SK-N-SH (cell line): ENCODE measurements at places on chromosomes 5 and 9. TPM values are rescaled to one million over a fixed set of nuclear protein-coding genes. Genes with fewer than 3 reads are reported as not detected.

DNA sequence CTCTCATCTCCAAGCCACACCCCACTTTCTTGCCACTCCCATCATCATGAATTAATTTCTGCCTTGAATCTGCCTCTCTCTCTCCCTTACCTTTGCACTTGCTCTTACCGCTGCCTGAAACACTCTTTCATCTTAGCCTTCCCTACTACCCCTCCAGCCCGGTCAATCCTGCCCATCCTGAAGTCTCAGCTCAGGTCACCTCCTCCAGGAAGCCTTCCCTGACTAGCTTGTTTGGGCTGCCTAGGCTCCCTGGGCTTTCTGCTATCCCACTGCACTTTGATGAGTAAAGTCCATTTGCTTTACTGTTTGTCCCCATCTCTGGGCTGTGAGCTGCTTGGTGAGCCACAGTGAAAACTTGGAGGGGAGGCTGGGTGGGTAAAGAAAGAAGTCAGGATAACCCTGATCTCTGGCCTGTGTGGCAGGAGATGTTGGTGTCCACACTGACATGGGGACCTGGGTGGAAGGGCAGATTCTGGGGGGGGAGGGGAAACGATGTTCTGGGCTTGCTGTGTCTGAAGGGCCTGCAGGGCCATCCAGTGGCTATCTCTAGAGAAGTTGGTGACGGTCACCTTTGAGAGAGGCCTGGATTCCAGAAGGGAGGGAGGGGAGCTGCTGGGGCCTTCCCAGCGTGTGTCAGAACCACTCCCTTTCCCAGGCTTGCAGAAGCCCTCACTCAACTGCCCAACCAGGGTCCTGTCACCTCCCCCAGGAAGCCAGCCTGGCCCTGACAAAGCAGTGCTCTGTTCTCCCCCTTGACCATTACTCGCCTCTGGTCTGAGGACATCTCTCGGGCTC is 75.0 kb upstream of the DAB2IP start:
- no peak for DNase-seq

GRCh38 chr9:127292415-127292814 is 27.8 kb downstream of the GARNL3 start:
- no peak for DNase-seq

GRCh38 chr9:131274674-131275331 is 1.5 kb downstream of the FAM78A start:
- DNase-seq = no peak

DNA sequence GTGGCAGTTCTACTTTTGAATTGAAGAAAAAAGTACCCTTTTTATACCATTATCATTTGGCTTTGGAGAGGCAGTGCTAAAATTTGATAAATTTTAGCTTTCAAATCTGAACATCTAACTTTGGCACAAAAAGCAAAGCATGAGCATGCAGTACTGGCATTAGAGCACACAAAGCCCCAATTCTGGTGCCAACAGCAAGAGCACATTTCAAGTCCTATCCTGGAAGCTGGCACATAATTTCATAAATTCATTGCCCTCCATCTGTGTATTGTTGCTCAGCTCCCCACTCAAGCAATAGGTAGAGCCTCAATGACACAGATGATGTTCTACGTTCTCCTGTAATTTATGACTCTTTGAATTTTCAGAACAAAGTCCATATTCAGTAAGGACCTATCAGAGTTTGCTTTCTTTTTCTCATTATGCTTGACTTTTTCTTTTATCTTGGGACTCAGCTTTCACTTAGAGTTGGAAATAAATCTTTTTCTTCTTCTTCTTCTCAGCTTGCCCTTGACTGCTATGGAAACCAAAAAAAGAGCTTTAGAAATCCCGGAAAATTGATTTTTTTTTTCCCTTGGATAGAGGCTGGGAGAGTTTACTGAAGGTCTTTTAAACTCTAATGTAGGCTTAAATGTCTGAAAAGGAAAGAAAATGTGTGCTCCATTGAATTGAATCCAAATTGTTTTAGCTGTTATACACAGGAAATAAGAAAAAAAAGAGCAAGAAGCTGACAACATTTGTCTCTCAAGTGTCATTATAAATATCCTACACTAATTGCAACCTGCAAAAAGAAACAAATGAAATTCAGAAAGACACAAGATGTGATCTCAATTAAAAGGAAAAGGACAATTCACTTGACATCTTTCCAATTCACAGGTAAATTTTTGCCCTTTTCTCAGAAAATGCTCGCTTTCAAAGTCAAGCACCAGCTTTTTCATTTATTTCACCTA is 380.8 kb upstream of the CDH18 start:
- DNase-seq = no peak

GRCh38 chr9:125888211-125888610 is 141.0 kb downstream of the PBX3 start:
- DNase-seq = no peak

- peak; percentile 12 for DNase-seq
Observed at GRCh38 chr5:1438871-1439270, 6.4 kb downstream of the SLC6A3 start.

- DNase-seq = no peak
Observed at GRCh38 chr9:128369024-128369706, 2.0 kb upstream of the URM1 start.

DNA sequence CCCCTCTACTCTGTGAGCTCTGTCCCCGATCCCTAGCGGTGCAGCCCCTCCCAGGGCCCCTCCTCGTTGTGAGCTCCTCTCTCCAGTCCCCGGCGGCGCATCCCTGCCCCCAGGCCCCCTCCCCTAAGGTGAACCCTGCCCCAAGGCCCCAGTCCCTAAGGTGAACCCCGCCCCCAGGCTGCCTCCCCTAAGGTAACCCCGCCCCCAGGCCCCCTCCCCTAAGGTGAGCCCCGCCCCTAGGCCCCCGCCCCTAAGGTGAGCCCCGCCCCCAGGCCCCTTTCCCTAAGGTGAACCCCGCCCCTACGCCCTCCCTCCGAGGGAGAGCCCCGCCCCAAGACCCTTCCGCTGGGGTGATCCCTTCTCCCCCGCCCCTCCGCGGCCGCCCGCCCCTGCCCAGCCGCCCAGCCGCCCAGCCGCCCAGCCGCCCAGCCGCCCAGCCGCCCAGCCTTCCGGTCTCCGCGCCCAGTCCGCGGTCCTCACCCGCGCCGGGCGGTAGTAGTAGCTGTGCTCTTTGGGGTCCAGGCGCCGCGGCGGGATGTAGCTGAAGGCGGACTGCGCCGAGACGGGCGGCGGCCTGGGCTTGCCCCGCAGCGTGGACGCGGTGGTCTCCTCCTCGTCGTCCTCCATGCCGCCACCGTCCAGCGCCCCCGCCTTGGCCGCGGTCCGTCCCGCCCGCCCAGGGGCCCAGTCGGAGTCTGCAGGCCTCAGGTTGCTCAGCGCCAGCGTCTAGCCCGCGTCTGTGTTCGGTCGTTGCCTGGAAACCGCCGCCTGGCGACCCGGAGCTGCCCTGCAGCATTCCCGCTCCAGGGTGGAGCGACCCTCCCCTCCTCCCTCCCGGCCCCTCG is at the start of gene CFAP90:
TSS of gene CFAP90 (minus strand) at position 739 of the 845 bp plus-strand sequence. CDS start at position 627, 112 bp downstream.
- DNase-seq = peak; percentile 94

GRCh38 chr5:118529361-118530144 is 458.8 kb downstream of the DTWD2 start:
- DNase-seq = peak; percentile 30

GRCh38 chr5:171601266-171601881 is 181.9 kb downstream of the FGF18 start:
- no peak for DNase-seq

DNA sequence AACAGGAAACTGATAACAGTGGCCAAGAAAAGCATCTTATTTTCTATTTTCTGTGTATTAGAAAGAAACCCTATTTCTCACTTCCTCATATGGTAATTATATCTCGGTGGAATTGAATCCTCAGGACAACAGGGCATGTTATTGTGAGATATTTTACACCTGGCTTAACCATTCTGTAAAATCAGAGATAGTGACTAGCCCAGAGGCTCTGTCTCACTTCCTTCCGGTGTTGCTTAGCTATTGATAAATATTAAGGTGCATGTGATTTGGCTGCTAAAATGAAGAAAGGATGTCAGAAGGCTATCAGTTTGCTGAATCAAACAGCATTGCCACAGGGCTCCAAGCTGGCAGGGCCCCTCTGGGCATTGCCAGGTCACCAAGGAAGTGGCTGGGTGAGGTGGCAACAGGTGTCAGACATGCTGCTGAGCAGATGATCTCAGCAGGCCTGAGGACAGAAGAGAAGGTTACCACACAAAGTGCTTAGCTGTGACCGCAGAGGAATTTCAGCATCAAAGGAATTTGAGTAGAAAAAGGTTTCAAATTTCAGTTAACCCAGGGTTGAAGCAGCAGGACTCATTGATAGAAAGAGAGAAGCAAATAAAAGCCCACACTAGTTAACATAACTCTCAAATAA is 330.7 kb downstream of the PDE4D start:
- DNase-seq = no peak

GRCh38 chr9:86979657-86980056 is 32.4 kb upstream of the GAS1 start:
- DNase-seq = no peak

GRCh38 chr5:124661317-124662141 is 84.9 kb downstream of the ZNF608 start:
- no peak for DNase-seq

- DNase-seq = no peak
Observed at GRCh38 chr5:159249158-159249557, 13.9 kb upstream of the UBLCP1 start.

- no peak for DNase-seq
Observed at GRCh38 chr5:18321262-18321942, 687.1 kb downstream of the TAF11L14 start.

GRCh38 chr9:134989206-134990065 is 71.7 kb upstream of the FCN1 start:
- DNase-seq = no peak

DNA sequence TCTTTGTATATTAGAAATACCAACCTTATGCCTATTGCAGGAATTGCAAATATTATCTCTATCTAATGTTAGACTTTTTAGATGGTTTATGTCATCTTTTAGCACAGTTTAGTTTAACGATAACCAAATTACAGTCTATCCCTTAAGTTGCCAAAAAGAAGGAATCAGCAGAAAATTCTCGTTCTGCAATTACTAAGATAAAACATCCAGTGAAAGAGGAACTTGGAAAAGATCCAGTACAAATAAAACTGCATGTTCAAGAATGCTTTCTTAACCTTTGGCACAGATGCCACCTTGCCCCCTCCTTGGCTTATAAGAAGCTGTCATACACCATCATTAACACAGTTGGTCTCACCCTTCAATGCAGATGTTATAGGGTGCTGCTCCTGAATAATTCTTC is 124.0 kb downstream of the SEMA5A start:
- DNase-seq = no peak

- DNase-seq = no peak
Observed at GRCh38 chr5:88659529-88660263, 223.3 kb downstream of the MEF2C start.

DNA sequence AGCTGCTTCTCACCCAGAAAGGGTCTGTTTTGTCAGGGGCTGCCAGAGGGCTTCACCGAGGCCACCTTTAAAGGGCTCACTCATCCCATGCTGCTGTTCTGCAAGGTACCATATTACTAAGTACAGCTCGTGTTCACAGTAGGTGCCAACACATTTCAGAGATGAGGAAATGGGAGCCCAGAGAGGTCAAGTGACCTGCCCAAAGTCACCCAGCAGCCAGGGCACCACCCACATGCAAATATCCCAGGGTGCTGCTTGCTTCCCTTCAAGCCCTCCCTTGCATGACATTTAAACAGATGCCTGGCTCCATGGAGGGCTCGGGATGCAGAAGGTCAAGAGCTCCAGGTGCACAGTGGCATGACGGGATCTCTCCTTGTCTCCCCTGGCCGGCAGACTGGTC is 123.5 kb upstream of the SARDH start:
- DNase-seq = no peak

DNA sequence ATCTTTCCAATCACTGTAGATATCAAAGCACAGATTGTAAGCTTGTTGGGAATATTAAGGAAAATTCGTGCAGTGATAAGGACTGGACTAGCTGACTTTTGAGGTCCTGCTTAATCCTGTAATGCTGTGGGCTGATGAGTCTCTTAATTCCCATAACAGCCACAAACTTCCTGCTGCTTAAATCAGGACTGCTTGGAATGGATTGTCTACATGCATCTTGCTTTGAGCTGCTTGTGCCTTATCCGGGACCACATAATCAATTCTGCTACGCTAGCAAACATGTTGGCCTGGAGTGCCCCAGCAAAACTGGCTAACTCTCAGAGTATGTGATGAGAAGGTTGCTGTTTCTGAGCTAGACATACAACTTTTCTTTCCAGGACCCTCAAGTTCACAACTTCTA is 79.6 kb downstream of the SNCAIP start:
- DNase-seq = no peak

- DNase-seq = no peak
Observed at GRCh38 chr5:59547731-59548130, 345.8 kb downstream of the PDE4D start.

DNA sequence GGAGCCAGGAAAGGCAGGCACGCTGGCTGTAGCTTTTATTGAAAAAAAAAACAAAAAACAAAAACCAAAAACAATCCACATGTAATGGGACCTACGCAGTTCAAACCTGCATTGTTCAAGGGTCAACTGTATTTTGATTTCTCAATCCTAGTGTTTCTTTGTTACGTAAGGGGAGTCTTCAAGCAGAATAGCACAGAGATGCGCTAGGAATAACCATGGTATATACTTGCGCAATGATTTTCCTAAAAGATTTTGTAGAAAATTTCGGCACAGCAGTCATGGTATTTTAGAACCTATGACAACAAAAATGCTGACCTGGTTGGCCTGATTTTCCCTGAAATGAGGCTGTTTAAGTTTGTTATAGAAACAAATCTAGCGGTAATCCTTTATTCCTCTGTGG is 1110.5 kb upstream of the WWC1 start:
- no peak for DNase-seq

GRCh38 chr5:141683596-141684141 is 1.6 kb upstream of the ARAP3 start:
- no peak for DNase-seq

DNA sequence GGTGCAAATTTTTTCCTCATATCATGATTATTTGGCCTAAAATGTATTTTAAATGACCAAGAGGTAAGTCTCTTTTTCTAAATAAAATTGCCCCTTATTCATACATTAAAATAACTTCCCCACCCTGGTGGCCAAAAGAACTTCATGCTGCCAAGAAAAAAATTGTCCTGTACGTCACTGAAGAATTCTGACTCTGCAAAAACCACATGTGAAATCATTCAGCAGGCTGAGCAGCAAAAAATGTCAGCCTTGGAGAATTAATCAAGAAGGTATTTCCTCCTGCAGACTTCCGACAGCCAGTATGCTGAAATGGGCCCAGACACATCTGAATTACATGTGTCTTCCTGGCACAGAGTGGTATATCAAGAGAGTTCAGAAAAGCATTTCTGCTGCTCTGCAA is 94.6 kb upstream of the HMHB1 start:
- DNase-seq = no peak

The PTPN3 gene
- 7.5 and 7.8 TPM in 2 replicates for polyA plus RNA-seq

The ST8SIA4 gene
- polyA plus RNA-seq = 0.02 TPM in 2 replicates

The ST6GALNAC4 gene
- 28.4 and 30.2 TPM in 2 replicates for polyA plus RNA-seq

The C5 gene
- polyA plus RNA-seq = 1.8 and 2.7 TPM in 2 replicates

The CDKN2B gene
- polyA plus RNA-seq = 6.3 and 6.4 TPM in 2 replicates

The TTC16 gene
- 0.03 and 0.05 TPM in 2 replicates for polyA plus RNA-seq

The GFI1B gene
- polyA plus RNA-seq = 0.03 TPM in 1 of 2 replicates, not detected in the other

The DMRT3 gene
- not detected in 2 replicates for polyA plus RNA-seq

The CNTNAP3 gene
- 0.19 and 0.20 TPM in 2 replicates for polyA plus RNA-seq

The OSMR gene
- 55.9 and 56.0 TPM in 2 replicates for polyA plus RNA-seq

The TRPM3 gene
- not detected in 2 replicates for polyA plus RNA-seq

The HSPA5 gene
- 226 and 239 TPM in 2 replicates for polyA plus RNA-seq

The PRELID2 gene
- polyA plus RNA-seq = 3.8 and 5.3 TPM in 2 replicates
